ENCODE measurements at places on chromosomes 3 and 15.

- no peak for DNase-seq
Measured at GRCh38 chr3:128455786-128456748, 10.6 kb downstream of the DNAJB8 start.

DNA sequence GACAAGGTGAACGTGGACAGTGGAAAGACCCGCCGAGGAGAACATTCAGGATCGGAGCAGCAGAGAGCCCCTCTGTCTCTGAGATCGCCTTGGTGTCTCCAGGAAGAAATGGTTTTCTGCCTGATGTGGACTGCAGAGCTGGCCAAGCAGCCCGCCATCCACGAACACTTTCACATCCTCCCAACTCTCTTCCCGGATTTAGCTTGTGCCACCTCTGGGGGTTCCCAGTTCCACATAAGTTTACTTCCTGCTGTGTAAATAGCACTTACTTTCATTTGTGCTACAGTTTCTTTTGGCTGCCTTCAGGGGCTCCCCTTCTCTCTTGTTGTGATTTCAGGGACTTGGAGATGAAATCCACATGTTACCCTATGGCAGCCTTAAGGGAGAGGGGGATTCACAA lies 48.4 kb downstream of the SEMA5B start:
- no peak for DNase-seq

DNA sequence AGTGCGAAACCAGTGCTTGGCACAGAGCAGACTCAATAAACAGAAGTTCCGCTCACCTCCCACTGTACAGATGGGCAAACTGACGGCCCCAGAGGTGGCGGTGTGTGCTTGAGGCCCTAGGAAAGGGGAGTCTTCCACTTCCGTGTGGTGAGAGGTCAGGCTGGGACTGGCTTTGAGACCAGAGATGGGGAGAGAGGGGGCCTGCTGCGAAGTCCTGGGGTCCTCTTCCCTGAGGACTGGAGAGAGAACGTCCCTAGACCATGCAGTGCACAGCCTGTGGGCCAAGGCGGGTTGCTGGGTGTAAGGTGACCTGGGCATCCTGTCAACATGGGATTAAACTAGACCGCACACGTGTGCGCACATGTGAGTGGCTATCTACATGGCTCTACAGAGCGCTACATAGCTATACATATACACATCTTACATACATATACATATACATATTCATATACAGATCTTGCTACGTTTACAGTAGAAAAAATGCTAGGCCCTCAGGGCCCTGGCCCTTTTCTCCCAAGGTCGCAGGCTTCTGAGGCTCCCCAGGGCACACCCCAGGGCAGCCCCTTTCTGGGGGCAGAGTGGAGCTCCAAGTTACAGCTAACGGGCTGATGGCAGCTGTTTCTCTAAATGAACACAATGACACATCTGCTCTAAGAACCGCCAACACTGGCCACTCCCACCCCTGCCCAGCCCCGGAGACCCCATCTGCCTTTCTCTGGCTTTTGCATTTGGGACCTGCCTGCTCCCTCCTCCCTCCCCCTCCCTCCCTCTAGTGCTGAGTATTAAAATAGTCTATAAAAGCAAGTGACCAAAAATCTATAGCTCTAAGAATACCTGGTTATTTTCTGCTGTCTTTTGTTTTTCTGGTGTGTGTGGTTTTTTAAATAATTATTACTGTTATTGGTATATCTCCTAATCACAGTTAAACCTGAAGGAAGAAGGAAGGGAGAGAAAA lies 47.0 kb downstream of the HCN4 start:
- no peak for DNase-seq

GRCh38 chr3:45874677-45875346 lies 11.5 kb upstream of the CCR9 start:
- no peak for DNase-seq

- no peak for DNase-seq
Measured at GRCh38 chr15:93110502-93111040, 21.6 kb upstream of the RGMA start.

GRCh38 chr15:98231696-98232440 lies 271.4 kb downstream of the ARRDC4 start:
- no peak for DNase-seq

DNA sequence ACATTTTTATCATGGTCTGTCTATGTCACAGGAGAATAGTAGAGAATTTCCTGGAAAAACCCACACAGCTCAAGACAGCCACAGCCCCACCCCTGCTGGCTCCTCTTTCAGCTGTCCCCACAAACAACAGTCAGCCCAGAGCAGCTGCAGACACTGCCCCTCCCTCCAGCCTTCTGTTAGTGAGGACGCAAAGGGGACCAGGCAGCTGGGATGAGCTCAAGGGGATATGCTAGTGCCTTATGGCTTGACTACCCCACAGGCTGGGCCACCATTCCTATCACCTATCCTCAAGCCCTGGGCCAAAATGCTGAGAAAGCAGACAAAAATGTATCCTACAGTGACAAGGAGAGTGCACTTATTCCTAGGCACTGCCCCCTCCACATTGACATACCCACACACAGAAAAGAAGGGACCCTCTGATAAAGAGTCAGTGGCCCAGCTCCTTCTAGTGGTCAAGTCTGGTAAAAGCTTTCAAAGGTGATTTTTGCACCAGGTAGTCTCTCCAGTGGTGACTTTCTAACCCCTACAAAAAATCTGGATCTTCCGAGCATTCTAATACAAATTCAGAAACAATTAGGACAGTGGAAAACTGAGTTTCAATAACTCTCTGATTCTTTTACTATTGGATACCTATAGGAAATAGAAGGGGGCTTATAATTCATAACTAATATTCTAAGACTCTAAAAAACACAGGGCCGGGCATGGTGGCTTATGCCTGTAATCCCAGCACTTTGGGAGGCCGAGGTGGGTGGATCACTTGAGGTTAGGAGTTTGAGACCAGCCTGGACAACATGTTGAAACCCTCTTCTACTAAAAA lies 3.0 kb upstream of the MAP1A start:
- DNase-seq, result no peak

- DNase-seq, result peak; percentile 53
Measured at GRCh38 chr3:120144267-120144666, 50.0 kb upstream of the GSK3B start.
